ENCODE measurements at places on chromosomes 16 and 17.

DNA sequence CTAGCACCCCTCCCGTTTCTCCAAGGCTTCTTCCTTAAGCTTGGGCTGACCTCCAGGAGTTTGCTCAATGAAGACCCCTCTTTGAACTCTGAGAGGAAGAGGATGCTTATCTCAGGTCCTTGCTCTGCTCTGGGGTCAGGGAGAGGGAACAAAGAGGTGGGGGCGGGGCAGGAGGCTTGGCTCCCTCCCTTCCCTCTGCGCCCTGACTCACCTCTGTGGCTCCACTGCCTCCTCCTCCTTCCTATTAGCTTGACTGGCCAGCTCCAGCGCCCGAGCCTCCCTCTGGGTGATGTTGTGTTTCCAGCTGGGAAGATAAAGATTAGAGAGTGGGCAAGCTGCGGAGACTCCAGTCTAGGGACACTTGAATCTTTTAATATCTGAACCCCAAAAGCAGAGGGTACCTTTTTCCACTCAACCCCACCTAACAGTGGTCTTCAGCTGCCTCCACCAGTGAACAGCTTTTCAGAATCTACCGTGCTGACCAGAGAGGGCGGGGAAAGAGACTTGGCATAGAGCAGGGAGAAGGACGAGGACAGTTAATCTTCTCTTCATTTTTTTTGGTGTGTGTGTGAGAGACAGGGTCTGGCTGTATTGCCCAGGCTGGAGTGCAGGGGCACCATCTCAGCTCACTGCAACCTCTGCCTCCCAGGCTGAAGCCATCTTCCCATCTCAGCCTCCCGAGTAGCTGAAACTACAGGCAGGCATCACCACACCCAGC is 6.7 kb downstream of the GIP start:
- no peak for DNase-seq

DNA sequence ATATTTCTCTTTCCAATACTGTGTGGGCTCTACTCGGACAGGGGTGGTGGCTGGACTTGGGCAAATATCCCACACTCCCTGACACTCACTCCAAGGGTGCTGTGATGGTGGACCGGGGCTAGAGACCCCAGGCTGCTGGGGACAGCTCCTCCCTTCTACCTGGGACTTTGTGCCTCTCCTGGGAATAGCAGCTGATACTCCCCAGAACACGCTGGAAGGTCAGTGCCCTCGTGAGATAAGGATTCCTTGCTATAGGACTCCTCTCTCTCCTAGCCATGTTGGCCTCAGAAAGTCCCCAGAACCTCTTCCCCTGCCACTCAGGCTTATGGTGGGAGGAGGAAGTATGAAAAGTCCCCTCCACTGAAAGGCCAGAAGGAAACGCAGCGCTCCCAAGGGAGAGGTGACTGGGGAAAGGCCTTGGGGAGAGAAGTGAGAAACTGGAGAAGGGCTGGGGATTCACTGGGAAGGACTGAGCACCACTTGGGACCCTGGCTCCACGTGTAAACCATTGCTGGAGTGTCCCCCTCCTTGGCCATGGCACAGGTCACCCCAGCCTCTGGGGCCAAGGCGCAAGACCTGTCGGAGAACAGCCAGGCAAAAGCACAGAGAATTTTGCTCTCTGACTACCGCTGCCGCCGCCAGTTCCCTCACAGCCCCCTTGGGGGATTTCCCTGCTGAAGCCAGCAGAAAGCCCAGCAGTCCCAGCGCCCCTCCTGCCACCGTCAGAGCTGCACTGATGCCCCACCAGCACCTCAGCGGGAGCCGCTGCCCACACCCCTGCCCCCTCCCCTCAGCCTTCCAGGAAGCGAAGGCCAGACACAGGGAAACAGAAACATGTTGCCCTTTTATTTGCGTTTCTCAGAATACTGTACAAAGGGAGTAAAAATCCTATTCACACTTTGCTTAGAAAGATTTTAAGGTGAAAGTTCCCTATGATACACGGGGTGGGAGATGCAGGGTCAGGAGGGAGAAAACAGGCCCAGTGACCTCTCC is 2.1 kb upstream of the GSDMB start:
- DNase-seq = no peak

DNA sequence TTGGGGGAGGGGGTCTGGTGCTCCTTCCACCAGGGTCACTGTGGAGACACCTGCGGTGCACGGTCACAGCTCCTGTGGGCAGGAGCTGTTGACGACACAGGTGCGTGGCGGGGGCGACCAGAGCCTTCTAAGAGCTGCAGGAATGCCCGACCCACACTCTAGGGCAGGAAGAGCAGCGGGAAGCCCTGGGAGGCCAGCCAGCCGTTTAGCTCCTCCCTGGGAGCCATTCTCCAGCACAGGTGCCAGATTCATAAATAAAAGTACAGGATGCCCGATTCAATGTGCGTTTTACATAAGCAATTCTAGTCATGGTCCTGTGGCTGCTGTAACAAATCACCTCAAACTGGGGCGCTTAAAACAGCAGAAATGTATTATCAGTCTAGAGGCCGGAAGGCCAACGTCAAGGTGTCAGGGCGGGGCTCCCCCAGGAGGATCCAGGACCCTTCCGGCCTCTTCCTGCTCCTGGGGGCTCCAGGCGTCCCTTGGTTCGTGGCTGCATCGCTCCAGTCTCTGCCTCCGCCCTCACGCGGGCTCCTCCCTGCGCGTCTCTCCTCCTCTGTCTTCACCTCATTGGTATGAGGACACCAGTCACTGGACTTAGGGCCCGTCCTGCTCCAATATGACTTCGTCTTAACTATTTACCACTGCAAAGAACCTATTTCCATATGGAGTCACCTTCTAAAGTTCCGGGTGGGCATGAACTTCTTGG is 155.4 kb downstream of the FOXL1 start:
- no peak for DNase-seq

DNA sequence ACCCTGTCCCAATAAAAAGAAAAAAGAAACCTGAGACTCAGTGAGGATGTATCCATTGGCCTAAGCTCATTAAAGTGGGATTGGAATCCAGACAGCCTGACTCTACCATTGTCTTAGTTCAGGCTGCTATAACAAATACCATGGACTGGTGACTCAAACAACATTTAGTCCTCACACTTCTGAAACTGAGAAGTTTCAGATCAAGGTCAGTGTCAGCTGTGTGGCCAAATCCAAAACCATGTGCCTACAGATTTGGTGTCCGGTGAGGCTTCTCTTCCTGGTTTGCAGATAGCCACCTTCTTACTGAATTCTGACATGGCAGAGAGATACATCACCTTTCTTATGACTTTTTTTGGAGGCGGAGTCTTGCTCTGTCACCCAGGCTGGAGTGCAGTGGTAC is 53.3 kb upstream of the KDM8 start:
- DNase-seq = no peak

DNA sequence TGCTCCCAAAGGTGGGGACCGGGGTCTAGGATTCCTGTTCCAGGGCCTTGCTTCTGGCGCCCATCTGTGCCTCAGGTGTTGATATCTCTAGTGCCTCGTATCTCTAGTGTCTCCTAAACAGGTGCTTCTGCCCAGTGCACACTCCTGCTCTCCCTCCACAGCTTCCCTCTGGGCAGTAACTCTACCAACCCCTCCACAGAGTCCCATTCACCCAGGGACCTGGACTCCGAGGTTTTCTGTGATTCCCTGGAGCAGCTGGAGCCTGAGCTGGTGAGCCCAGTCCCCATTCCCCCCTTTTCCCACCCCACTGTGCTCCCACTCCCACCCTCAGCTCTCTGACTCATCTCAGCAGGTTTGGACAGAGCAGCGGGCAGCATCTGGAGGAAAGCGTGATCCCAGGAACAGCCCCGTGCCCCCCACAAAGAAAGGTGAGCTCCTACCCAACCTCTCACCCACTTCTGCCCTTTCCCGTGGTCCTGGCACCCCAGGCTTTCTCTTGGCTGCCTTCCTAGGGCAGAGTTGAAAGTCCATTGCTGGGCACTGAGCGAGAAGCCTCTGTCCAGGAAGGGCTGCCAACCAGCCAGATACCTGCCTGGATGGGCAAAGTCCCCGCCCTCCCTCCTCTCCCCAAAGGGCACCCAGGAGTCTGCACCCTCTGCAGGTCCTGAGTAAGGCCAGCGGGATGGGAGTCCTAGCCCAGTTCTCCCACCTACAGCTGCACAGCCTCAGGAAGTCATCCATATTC is 2.2 kb downstream of the ACBD4 start:
- DNase-seq = no peak

- DNase-seq = no peak
Measured at GRCh38 chr17:32265192-32265923, at the start of gene RHBDL3. Gene RHBDL3, plus strand, starts transcription at chr17:32265832. Its CDS starts 358 bp downstream, at chr17:32266190.

DNA sequence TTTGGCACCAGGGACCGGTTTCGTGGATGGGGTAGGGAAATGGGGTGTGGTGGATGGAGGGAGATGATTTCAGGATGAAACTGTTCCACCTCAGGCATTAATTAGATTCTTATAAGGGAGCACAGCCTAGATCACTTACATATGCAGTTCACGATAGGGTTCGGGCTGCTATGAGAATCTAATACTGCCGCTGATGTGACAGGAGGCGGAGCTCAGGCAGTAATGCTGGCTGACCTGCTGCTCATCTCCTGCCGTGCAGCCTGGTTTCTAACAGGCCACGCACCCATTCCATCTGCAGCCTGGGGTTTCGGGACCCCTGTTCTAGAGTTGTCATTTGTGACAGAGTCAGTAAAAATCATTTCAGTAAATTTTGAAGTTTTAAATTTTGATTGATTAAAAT is 99.7 kb downstream of the CHD9 start:
- no peak for DNase-seq

- no peak for DNase-seq
Measured at GRCh38 chr17:77493238-77493820, 352.6 kb downstream of the SEC14L1 start.

GRCh38 chr16:46996391-46996790 is 22.9 kb upstream of the DNAJA2 start:
- DNase-seq = no peak

DNA sequence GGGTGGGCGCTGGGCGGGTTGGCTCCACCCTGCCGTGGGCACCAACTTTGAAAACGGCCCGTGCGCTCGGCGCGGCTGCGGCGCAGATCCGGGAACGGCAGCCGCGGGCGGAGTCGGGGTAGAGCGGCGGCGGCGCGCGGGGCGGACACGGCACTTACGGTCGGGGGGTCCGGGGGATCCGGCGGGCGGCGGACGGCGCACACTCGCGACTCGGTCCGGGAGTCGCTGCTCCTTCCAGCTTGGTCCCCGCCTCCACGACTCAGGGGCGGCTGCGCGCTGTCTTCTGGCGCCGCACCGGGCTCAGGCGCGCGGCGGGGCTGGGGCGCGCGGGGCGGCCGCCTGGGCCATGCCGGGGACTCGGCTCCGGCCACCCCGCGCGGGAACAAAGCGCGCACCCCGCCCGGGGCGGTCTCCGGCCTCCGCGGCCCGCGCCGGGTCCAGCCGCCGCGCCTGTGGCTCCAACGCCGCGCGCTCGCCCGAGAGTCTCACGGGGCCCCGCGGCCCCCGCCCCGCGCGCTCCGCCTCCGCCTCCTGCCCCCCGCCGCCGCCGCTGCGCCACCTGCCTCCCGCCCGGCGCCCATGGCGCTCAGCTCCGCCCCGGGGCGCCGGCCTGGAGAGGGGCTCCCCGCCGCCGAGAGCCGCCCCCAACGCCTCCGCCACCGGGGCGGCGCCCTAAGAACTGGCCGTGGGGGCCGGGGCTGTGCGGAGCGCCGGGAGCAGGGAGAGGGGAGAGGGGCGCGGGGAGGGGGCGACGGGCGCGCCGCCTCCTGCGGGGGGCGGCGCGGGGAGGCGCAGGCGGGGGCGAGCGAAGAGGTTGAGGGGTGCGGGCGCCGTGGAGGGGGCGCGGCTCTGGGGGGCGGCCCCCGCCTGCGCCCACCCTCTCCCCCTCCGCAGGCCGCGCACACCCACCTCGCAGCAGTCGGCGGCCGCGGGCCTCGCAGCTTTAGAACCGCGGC is 35.9 kb downstream of the CBFA2T3 start:
- no peak for DNase-seq

GRCh38 chr17:7354262-7354843 is 603 bp upstream of the TMEM95 start:
- peak; percentile 12 for DNase-seq

GRCh38 chr17:36504156-36504545 is 17.7 kb downstream of the ZNHIT3 start:
- no peak for DNase-seq

GRCh38 chr17:65638221-65638975 is 77.0 kb upstream of the AXIN2 start:
- peak; percentile 74 for DNase-seq

GRCh38 chr17:8630227-8630801 is at the start of gene MYH10:
Gene MYH10, minus strand, starts transcription at chr17:8630725. Its CDS starts 7,479 bp downstream, at chr17:8623246.
- DNase-seq = no peak

DNA sequence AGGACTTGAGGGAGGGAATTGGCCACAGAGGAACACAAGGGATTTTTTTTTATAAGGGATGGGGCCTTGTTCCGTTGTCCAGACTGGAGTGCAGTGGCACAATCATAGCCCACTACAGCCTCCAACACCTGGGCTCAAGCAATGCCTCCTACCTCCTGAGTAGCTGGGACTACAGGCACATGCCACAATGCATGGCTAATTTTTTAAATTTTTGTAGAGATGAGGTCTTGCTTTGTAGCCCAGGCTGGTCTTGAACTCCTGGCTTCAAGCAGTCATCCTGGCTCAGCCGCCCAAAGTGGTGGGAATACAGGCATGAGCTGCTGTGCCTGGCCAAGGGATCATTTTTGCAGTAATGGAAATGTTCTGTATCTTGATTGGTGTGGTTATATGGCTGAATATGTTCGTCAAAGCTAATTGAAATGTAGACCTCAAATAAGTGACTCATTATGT is 56.9 kb downstream of the VMP1 start:
- DNase-seq = no peak

DNA sequence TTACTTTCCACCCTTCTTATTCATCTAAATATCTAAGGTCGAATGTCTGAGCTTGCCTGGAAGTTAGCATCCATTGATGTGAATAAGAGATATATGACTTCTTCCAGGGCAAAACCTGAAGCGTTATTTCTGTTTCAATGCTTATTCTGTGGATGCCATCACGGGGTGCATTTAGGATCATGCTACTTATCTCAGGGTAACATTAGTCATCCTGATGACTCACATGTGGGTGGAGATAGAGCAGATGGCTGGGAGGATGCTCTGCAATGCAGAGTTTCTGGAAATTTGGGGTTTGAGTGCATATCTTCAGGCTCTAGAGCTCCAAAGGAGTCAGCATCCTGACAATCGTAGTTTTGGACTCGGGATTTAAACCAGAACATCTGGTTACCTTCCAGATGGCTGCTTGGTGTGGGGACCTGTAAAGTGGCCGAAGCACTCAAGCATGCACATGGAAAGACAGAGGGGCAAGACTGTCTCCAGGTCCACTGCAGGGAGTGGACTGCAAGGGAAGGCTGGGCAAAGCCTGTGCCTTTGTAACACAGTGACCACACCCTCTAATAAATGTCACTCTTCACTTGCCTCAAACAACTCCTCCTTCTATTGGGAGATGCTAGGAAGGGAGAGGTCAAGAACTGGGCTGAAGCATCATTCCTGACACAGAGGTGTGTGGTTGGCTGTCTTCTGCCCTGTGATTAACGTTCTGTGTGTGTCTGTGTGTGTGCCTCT is 175.2 kb upstream of the SALL1 start:
- no peak for DNase-seq

DNA sequence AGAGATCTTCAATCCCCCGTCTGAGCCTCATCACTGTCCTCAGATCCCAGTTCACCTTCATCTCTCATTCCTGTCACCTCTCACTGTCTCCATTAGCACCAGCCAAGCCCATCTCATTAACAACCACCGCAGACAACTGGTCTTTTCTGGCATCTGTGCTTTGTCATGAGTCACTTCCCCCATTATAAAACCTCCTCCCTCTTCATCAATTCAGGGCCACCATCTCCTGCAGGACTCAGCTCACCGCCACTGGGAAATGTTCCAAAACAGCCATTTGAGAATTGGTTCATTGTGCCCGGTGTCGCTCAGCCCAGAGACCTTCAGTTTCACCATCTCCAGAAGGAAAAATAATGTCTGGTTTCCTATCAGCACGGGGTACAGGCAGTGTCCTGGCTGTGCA is 56.9 kb upstream of the TEKT3 start:
- DNase-seq = peak; percentile 5

Measured in DMS79 treated with DMSO at 0.1 percent for 48 hours (cell line).